CD4-positive, CD25-positive, alpha-beta regulatory T cell (primary cell): ENCODE measurements at places on chromosomes 2 and 18.

DNA sequence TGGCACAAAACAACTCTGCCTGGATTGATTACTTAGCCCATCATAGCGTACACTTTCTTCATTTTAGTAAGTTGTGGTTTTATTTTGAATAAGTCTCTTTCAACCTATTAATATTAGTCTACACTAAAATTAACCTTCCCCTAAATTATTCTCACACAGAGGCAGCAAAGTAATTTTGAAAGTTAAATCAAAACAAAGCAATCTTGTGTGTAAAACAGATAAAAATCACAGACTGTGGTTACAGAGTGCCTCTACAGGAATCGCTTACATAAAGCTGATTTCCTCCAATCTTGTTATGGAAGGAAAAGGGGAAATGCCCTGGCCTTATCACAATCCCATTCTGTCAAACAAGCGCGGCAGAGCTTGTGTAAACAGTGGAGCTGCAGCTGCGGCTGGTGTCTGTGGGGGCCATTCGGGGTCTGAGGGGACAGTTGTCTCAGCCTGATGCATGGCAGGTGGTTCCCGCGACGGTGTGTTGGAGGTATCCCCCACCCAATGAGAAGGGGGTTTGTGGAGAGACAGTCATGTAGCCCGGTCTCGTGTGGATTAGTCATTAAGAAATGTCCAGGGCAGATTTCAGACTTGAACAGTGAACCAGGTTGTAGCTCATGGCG, 42.1 kb downstream of the BCL2L11 start:
- DNase-seq = no peak

GRCh38 chr2:202034249-202035088, 814 bp downstream of the FZD7 start:
- peak; percentile 6 for DNase-seq

DNA sequence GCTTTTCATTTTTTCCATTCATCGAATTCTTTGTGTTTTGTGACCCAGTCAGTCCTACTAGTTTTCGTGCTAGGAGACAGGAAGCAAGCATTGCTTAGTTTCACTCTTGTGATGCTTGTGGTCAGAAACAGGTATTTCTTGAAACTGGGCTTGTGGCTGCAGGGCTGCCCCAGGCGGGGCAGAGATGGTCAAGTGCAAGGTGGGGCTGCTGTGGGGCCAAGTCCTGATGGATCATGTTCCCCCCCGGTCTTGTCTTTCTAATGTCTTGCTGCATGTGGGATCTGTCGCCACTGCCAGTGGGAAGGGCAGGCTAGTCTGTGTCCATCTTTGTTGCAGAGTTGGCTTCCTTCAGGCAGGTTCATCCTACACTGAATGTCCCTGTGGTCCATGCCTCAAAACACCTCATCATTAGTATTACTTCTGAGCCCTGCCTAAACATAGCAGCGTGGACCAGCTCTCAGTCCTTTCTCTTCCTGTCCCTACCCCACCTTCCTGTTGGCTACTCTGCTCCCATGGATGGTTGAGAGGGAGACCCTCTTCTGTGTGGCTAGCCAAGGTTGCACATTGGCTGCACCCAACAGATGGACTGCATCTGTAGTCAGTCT, 38.7 kb downstream of the INPP4A start:
- DNase-seq = no peak

DNA sequence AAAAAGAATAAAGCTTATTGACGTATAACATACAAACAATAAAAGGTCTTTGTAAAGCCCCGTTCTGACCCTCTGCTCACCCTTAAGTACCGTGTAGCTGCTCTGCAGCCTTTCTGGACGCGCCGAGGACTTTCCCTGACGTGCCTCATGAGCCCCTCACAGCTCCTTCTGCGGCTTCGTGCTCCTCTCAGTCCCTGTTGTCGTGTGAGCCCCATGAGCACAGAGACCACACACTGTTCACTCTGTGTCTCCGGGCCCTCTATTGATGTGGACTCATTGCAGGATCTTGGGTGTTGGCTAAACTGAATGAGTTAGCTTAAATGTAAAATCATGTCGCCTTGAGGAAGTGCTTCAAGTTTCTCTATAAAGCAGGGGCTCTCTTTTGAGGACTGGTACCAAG, 43.6 kb upstream of the INHBB start:
- DNase-seq = no peak

- no peak for DNase-seq
These were observed 142.4 kb downstream of the NDUFA10 start for GRCh38 chr2:239882781-239883180.

- DNase-seq = no peak
These were observed 20.1 kb downstream of the ARL4C start for GRCh38 chr2:234476766-234477165.

GRCh38 chr2:6917761-6918421, 679 bp downstream of the RNF144A start:
- no peak for DNase-seq

GRCh38 chr2:218081063-218081462, 12.0 kb downstream of the RUFY4 start:
- DNase-seq = no peak
